ENCODE measurements at places on chromosomes 2 and 18.

GRCh38 chr2:383888-384287, 96.0 kb upstream of the ALKAL2 start:
- DNase-seq: no peak

- DNase-seq: no peak
Observed at GRCh38 chr2:39335930-39336329, 92.2 kb upstream of the CDKL4 start.

- DNase-seq: no peak
Observed at GRCh38 chr2:174153757-174154680, 94.3 kb downstream of the OLA1 start.

- DNase-seq: no peak
Observed at GRCh38 chr2:240917684-240918257, 11.6 kb downstream of the CROCC2 start.

DNA sequence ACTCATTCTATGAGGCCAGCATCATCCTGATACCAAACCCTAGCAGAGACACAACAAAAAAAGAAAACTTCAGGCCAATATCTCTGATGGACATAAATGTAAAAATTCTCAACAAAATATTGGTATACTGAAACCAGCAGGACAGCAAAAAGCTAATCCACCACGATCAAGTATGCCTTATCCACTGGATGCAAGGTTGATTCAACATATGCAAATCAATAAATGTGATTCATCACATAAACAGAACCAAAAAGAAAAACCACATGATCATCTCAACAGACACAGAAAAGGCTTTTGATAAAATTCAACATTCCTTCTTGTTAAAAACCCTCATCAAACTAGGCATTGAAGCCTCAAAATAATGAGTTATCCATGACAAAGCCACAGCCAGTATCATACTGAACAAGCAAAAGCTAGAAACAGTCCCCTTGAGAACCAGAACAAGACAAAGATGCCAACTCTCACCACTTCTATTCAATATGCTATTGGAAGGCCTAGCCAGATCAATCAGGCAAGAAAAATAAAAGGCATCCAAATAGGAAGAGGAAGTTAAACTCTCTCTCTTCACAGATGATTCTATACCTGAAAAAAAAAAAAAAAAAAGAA, 45.3 kb downstream of the RTTN start:
- DNase-seq: no peak

GRCh38 chr2:131081190-131081589, 12.1 kb downstream of the FAM168B start:
- DNase-seq: no peak

DNA sequence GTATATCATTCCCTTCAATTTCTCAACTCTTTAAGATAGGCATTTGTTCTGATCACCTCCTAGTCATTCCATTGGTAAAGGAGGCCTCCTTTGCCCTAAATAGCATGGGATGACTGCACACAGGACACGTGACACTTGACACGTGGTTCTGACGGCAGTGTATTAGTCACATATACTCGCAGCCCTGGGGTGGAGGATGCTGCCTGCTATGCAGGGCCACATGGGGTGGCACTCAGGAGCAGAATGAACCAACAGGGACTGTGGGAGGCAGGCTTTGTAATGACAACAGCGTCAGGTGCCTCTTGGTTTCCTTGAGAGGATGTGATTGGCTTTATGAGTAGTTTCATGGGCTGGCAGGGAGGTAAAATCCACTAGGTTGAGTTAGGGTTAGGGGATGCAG, 9.3 kb upstream of the KCNS3 start:
- DNase-seq: no peak

Measured in T-helper 22 cell (primary cell).